ENCODE measurements at places on chromosomes 13 and 19.

DNA sequence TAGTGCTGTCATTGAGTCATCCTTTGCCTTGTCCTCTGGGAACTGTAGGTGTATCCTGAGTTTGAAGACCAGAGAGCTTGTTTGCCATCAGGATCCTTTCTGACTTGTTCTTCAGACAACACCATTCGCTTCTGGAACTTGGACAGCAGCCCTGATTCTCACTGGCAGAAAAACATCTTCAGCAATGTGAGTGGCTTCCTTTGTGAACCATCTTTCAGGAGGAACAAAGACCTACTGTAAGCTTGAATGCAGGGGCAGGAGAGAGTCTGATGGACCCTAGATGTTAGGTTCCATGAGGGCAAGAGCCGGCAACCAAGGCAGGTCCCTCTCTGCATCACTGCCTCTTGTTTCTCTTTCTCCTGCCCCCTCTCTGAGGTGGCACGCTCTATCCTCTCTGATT is 26.7 kb downstream of the WDR62 start:
- no peak for DNase-seq

DNA sequence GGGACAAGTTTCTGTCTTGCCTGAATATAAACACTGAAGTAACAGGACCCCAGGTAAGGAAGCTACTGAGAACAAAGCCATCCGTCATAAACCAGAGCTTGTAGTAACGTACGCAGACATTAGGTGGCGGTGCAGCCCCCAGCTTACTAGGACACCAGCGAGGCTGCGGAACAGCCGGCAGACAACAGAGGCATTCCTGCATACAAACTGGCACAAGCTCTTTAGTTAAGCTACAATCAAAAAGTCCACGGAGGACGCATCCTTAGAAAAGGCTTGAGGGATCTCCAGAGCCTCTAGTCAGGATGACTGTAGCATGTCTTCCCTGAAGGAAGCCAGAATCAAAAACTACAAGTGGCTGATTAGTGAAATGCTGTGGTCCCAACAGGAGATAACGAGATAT is 26.2 kb downstream of the ZNF160 start:
- DNase-seq, result no peak

DNA sequence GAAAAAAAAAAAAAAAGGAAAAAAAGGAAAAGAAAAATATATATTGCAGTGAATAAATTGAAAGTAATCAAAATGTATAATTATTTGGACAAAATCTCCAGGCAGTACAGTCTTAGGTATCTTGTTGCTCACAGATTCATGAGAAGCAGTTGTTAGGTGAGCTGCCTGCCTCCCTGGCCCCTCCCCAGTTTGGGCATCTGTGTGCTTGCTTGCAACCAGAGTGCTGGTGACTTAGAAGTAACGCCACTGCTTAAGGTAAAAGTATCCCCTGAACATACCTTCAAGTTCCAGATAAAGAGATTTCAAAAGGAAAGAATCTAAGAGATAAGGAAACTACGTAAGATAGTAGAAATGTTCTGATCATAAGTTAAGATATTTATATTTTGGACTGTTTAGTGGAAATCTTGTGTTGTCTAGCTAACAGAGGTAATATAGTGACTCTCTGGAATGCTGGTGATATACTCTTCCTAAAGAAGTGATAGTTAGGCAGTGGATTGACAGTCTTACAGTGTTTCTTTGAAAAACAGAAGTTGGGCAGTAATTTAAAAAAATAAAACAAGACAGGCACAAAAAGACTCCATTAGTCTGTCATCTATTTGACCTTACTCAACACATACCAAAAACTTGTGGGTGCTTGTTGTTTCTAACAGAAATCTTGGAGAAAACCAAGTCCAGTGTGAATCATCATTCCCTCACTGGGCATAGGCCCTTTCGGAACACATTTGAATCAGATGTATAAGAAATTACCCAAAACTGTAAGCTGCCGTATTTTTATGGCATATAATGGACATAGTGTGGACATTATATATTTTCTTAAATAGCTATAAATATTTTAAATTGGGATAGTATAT is 38.3 kb upstream of the KCTD4 start:
- no peak for DNase-seq

- no peak for DNase-seq
Measured at GRCh38 chr13:99151516-99151915, 49.1 kb upstream of the UBAC2 start.

GRCh38 chr13:44805585-44805984 is 183.7 kb downstream of the NUFIP1 start:
- DNase-seq, result no peak

- no peak for DNase-seq
Measured at GRCh38 chr13:44364345-44365000, 9.2 kb upstream of the SERP2 start.

DNA sequence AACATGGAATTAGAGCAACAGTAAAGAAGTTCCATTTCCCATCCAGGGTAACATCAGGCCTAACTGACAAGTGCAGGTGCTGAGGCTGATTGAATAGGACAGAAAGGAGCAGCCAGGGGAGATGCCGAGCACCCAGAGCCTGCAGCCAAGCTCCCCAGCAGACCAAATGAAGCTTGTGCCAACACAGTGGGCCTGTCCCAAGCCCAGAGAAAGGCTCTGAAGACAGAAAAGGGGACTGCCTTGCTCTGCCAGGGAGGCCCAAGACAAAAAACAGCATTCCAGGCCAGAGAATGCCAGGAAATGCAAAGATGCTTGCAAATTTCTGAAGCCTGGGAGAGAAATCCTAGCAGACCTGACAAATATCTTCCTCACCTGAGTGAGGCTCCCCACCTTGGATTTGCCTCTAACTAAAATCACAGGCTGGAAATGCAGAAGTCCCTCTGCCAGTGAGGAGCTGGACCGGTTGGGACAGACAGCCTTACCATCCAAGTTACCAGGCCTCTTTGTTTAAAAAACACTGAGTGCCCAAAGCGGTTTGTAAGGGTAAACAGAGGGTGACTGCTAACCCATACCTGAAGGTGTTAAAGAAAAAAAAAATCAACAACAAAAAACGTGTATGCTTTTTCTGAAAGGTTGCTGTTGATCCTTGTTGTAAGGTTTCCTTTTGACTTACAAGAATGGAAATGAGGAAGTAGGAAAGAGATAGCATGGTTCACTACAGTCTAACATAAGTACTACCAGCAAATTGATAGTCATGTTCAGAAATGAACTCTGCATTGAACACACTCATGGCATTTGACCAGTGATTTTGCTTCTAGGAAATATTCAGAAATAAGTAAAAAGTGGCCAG is 11.8 kb upstream of the HMGB1 start:
- DNase-seq, result no peak

DNA sequence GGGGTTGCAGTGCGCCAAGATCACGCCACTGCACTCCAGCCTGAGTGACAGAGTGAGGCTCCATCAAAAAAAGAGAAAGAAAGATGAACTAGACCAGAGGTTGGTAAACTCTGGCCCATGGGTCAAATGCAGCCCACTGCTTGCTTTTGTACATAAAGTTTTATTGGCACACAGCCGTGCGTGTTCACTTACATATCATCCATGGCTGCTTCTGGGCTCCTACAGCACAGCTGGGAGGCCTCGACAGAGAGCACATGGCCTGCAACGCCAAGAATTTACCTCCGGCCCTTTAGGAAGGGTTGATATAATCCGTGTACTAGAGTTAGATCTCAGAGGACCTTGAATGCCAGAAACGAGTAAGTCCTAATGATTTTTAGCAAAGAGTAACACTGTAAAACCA is 46.0 kb downstream of the GNG7 start:
- no peak for DNase-seq

DNA sequence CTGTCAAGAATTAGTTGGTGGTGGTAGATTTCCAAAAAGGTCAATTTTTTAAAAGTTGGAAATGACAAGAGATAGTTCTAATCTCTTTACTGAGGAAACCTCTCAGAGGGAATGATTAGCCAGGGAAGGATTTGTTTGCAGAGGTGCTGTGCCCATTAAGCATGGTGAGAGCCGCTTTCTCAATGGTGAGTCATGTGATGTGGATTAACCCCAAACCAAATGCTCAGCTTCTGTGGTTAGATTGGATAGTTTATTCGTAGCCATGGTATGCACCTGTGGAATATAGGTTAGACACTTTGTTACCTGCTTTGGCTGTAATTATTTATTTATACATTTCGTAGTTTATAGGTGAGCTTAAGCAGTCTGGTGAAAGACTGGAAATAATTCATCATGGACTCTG is 7.1 kb downstream of the HNRNPM start:
- peak; percentile 4 for DNase-seq

DNA sequence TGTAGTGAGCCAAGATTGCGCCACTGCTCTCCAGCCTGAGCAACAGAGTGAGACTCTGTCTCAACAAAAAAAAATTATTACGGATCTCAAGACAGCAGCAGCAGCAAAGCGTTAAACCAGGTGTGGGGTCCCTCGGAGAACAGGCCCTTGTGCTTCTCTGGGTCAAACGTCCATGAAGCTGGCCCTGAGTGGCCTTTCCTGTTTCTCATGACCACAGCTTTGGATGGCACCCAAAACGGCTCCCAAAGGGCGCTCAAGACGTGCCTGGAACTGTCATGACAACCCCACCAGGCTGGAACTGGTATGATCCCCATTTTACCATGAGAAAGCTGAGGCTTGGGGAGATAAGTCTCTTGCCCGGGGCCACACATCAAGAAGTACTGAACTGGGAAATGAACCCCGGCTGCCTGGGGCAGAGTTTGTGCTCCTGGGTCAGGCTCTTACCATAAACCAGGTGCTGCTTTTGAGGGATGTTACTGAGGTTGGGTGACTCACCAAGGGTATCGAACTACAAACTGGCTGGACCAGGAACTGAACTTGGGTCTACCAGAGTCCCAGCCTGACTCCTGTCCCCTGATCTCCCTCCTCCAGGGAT is 11.6 kb upstream of the SAMD1 start:
- no peak for DNase-seq

- no peak for DNase-seq
Measured at GRCh38 chr19:32091241-32091640, 254.2 kb upstream of the ZNF507 start.

- DNase-seq, result no peak
Measured at GRCh38 chr19:806815-807421, 9.7 kb downstream of the PTBP1 start.

Measured in stimulated activated CD8-positive, alpha-beta memory T cell treated with anti-CD3 and anti-CD28 coated beads, Interleukin-7, amount 100 ng/mL, for 24 hours (primary cell).